Fibroblast of skin of back (primary cell): ENCODE measurements at places on chromosomes 16 and 17.

DNA sequence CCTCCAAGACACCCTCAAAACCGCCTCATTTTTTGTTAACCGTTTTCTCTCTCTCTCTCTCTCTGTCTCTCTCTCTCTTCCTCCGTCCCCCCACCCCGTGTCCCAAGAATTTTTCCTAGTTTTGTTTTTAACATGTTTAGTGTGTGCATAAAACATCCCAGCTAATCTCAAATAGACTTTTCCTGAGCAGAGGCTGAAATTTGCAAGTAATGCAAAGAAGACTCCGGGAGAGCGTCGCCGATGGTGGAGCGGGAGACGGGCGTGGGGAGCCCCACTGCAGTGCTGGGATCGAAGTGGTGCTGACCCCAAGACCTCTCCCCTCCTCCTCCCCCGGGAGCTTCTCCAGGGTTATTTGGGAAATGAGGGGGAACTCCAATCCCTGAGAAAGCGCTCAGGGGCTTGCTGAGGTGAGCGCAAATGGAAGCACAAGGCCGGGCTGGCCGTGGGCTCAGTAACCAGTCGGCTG, 4.7 kb upstream of the DLX4 start:
- no peak for DNase-seq

DNA sequence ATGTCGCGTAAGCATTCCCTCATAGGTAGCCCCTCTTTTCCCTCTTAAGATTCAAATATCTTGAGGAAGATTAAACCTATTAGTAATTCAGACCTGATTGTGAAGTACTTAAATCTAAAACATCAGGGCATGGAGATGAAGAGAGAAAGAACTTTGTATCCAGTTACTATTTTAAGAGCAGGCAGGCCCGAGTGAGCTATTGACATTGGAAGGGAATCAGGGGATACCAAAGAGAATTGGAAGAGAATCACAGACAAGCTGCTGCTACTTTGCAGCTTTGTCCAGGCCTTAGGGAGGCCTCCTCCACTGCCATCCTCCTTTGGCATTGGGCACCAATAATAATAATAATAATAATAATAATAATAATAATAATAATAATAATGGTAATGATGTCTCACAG, 170.5 kb downstream of the MRTFB start:
- no peak for DNase-seq

- no peak for DNase-seq
Measured at GRCh38 chr17:2745317-2746037, 4.0 kb downstream of the CCDC92B start.

- DNase-seq: no peak
Measured at GRCh38 chr17:59533694-59534093, 31.7 kb upstream of the DHX40 start.

GRCh38 chr16:2468725-2469398, 2.2 kb upstream of the NTN3 start:
- no peak for DNase-seq

DNA sequence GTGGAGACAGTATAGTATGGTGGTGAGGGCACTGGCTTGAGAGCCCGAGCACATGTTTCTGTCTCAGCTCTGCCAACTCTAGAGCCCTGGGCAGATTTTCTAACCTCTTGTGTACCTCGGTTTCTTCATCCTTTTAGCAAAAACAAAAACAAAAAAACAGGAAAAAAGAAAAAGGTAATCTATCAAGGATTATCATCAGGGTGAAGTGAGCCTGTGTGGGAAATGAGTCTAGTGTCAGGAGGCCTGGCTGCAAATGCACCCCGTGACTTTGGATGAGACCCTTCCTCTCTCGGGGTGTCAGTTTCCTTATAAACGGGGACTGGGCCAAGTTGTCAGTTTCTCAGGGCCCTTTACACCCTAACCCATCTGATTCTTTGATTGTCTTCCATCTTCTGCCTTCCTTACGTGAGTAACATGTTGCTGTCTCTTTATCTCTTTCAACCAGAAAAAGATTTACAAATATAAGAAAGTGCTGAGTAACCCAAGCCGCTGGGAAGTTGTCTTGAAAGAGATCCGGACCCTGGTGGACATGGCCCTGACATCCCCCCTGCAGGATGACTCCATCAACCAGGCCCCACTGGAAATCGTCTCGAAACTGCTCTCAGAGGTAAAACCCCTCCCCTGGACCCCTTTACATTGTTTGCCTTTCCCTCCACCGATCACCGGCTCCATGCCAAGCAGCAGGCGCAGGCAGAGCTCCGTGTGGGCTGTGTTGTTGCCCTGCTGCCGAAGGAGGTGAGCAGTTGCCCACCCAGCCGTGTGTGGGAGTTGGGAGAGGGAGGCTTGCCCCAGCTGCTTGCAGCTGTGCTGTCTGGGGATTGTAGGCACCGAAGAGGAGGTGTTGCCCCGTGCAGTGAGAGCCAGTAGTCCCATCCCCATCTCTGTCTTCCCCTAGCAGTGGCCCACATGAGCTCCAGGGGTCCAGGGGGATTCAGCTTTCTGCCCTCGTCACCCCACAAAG, 127.1 kb upstream of the PLCG2 start:
- no peak for DNase-seq

DNA sequence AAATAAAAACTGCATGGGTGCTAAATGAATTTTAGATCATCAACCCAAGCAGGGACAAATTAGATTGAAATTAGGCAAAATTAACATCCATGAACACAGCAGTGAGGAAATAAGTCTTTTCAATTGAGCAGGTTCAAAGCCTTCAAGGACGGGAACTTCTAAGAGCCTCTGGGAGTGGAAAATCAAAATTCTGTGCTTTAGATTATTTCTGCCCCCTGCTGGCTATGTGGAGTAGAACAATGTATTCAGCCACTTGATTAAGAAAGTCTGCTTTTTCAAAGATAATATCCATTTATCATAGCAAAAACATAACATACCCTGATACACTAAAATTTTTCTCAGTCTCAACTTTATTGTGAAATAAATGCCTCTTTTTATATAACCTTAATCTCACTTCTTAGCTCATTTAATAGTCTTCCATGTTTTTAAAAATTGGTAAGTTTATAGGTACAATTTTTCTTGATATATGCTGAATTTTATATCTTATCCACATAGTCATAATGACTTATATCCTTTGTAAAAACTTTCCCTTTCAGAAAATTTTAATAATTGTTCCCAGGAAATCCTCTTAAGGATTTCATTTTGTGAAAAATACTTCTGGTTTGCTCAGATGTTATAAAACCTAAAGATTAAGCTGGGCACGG, 28.1 kb upstream of the NOL11 start:
- DNase-seq: peak; percentile 59

DNA sequence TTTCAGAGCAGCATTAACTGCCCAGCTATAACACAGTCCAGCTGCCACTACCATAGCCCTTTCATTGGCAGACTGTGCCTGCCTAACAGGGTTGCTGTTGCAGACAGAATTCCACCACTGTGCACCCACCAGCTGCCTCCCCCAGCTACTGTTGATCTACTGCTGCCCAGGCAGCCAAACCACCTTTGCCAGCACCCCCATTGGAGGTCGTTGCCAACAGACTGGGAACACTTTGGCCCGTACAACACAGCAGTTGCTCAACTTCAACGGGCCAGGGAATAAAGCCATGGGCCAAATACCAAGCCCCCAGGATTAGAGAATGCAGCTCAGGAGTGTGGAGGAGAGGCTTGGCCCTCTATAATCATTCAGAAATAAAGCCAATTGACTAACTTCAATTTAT, 473.6 kb downstream of the CDH11 start:
- no peak for DNase-seq

GRCh38 chr17:36881323-36881722, 56.0 kb upstream of the LHX1 start:
- DNase-seq: no peak

DNA sequence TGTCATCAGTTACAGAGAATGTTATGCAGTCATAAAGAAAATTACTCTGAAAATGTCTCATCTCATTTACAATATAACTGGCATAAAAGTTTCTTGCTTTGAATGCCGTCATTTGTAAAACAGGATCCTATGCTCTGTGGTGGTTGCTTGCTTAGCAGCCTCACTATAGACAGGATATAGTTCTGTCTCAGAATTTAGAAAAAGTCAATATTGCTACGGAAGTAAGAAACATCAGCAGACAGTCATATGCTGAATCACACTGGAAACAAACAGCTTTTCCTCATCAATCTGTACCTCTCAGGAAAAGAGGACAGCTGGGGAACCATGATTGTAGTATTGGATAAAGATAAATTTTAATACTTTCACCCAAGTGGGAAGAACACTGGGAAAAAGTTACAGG, 105.5 kb downstream of the MYO1D start:
- DNase-seq: peak; percentile 25

GRCh38 chr16:30666681-30667080, 8.4 kb downstream of the FBRS start:
- no peak for DNase-seq

GRCh38 chr16:57544124-57544653, 1.7 kb downstream of the ADGRG5 start:
- no peak for DNase-seq

GRCh38 chr17:30600060-30600829, 123.0 kb downstream of the GOSR1 start:
- peak; percentile 86 for DNase-seq

- no peak for DNase-seq
Measured at GRCh38 chr16:22642416-22643088, 131.9 kb downstream of the NPIPB5 start.

DNA sequence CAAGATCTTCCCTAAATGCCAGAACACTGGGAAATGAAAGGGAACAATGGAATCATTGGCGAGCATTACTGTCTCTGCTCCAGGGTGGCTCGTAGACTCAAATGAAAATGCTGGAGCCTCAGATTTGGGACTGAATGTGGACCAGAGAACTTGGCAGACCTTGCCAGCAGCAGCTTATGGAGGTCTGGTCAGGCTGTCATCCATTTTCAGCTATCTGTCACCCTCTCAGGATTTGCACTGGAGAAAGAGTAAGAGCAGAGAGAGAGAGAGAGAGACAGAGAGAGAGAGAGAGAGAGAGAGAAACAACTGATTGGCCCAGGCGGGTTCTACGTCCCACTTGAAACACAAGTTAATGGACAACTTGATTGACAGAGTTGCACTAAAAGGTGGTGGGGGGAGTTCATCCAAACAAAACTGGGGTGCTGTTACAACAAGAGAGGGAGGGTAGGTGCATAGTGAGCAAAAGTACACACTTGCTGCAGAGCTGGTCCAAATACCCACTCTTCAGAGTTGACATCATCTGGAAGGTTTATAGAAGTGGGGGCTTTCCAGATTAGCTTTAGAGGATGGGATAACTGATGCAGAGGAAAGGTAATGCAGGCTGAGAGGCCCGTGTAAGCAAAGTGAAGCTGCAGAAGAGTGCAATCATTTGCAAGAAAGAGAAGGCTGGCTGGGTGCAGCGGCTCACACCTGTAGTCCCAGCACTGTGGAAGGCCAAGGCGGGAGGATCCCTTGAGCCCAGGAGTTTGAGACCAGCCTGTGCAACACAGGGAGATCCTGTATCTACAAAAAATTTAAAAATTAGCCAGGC, 16.5 kb upstream of the NSMCE1 start:
- no peak for DNase-seq

- no peak for DNase-seq
Measured at GRCh38 chr17:17754719-17755686, 73.7 kb downstream of the RAI1 start.

DNA sequence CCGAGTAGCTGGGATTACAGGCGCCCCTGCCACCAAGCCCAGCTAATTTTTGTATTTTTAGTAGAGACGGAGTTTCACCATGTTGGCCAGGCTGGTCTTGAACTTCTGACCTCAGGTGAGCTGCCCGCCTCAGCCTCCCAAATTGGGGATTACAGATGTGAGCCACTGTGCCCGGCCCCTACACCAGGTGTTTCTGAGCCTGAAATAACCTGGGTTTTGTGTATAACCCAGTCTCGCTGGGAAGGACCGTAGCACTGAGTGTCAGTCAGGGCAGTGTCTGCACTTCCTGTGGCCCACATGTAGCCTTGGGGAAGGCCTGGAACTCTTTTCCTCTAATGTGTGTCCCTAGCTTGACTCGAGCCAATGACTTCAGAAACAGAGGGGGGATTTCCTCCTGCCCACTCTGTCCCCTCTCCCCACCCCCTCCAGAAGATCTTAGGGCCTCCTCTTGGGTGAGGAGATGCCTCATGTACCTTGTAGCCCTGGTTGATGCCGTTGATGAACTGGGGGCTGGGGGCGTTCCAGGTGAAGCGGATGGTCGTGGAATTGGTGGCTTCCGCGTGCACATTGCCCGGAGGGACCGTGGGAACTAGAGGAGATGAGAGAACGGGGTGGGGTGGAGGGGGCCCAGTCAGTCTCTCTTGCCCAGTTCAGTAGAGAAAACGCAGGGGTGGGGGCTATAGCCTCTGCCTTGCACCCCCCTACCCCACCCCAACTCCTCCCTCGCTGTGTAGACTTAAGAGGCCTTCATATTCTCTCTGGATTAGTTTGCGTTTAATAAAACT, 102.6 kb upstream of the CDC42EP4 start:
- no peak for DNase-seq

GRCh38 chr16:2206420-2206779, 1.1 kb downstream of the MLST8 start:
- DNase-seq: no peak

- DNase-seq: no peak
Measured at GRCh38 chr16:67786491-67786890, 19.9 kb downstream of the RANBP10 start.

- no peak for DNase-seq
Measured at GRCh38 chr16:56244612-56245011, 53.3 kb downstream of the GNAO1 start.

- peak; percentile 44 for DNase-seq
Measured at GRCh38 chr17:63434951-63435571, 11.0 kb downstream of the CYB561 start.

DNA sequence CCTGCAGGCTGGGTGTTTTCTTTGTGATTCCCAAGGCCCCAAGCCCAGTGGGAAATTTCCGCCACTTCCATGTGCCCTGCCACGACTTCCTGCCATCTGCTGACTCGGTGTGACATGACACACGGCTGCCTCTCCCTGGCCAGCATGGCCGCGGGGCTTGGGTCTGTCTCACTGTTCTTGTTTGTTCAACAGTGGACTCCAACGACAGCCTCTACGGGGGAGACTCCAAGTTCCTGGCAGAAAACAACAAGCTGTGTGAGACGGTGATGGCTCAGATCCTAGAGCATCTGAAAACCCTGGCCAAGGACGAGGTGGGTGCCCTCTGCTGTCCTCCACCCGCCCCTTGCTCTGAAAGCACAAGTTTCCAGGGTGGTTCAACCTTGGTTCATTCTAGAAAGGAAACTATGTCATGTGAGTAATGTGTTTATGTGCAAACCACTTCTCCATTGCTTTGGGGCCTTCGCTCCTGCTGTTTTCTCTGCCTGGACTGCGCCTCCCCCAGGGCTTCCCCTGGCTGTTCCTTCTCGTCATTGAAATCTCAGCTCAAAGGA, 26.8 kb downstream of the KNOP1 start:
- peak; percentile 30 for DNase-seq

DNA sequence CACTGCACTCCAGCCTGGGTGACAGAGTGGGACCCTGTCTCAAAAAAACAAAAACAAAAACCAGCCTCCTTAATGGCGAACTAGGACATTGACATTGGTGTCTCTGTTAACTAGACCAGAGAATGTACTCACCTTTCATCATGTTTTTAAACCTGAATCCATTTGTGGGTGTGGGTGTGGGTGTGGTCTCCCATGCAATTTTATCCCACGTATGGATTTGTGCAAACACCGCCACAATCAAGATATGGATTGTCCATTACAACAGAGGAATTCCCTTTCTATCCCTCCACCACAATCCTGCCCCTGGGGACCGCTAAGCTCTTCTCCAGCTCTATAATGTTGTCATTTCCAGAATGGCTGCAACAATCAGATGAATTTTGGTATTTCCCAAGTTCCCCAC, 49.9 kb downstream of the DNAH17 start:
- DNase-seq: no peak

- DNase-seq: peak; percentile 41
Measured at GRCh38 chr17:78617511-78618061, 40.4 kb upstream of the DNAH17 start.
